ENCODE measurements at places on chromosomes 1 and 21.
A peak's percentile ranks its signal among the peaks of the same experiment; 100 is the strongest.

DNA sequence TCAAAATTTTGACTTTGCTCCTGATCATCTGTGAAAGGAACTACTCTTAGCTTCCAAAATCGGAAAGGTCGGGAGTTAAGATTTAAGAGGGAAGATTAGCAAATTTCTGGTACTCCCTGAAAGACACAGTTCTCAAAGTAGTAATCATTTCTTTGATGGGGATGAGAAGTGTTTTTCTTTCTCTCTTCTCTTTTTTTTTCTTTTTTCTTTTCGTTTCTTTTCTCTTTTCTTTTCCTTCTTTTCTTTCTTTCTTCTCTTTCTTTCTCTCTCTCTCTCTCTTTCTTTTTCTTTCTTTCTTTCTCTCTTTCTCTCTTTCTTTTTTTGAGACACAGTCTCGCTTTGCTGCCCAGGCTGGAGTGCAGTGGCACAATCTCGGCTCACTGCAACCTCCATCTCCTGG is 5.1 kb upstream of the RAB29 start:
- DNase-seq: no peak

DNA sequence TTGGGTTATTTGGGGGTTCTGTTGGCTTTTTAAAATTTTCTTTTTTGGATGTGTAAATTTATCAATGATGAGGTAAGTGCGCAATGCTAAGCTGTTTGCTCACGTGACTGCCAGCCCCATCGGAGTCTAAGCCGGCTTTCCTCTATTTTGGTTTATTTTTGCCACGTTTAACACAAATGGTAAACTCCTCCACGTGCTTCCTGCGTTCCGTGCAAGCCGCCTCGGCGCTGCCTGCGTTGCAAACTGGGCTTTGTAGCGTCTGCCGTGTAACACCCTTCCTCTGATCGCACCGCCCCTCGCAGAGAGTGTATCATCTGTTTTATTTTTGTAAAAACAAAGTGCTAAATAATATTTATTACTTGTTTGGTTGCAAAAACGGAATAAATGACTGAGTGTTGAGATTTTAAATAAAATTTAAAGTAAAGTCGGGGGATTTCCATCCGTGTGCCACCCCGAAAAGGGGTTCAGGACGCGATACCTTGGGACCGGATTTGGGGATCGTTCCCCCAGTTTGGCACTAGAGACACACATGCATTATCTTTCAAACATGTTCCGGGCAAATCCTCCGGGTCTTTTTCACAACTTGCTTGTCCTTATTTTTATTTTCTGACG is 3.1 kb downstream of the OLIG2 start:
- no peak for DNase-seq

GRCh38 chr21:42614396-42614795 is 39.0 kb upstream of the PDE9A start:
- peak; percentile 22 for DNase-seq

DNA sequence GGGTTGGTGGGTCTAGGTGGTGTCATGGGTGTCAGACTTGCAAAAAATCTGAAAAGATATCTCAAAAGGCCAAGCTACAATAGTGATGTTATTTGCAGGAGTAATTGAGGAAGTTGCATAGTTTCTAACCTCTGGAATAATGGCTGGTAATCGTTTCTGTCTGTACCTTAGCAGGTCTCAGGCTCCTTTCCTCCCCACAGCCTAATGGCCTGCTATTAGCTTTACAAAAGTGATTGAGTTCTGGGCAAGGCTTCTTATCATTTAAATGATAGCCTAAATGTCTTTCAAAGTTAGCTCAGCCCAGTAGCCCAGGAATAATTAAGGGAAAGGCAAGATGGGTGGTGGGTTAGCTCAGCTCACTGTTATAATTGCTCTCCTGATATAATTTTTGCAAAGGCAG is 37.7 kb upstream of the IGSF5 start:
- DNase-seq: no peak

- no peak for DNase-seq
Observed at GRCh38 chr1:1307261-1307922, 338 bp downstream of the ACAP3 start.

DNA sequence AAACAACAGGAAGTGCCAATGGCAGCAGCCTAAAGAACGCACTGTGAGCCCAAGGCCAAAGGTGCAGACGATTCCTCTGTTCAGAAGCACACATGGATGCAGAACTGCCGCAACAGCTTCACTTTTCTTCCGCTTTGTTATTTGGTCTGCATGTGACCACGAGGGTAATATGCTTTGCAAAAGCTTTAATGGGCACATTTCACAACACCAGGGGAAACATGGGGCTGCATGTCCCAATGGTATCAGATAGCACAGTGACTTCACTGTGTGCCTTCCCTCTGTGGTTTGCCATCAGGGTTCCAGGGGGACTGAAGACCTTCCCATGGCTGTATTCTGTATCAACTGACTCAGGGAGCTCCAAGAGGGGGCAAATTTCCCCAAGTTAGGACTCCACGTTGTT is 28.3 kb downstream of the THAP3 start:
- no peak for DNase-seq

DNA sequence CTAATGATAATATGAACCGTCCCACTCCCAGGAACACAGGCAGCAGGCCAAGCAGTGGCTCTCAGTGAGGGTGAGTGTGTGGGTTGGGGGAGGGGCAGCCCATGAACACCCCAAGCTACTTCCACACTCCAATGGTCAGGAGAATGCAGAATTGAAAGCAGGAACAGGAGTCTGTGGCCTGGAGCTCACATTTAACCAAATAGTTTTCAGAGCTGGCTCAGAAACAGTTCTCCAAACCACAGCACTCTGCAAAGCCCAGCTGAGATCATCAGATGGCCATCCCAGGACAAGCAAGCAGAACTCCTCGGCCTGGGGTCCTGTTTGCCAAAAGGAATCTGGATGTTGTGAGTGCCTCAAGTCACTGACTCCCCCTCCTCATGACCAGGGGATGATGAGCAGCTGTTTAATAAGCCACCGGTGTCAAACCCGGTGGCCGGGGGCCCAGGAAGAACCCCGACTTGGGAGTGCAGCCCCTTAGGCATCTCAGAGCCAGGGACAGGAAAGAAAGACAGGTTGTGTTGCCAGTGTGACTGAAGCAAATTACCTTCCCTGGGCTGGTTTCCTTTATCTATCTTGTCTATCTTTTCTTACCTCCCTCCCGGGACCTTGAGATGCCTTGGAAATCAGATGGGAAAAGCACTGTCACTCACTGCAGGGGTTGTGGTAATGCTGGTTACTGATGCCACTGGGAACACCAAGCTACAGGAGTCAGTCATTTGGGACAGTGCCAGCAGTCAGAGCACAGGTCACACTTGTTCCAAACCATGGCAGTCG is 20.4 kb downstream of the DEGS1 start:
- no peak for DNase-seq

DNA sequence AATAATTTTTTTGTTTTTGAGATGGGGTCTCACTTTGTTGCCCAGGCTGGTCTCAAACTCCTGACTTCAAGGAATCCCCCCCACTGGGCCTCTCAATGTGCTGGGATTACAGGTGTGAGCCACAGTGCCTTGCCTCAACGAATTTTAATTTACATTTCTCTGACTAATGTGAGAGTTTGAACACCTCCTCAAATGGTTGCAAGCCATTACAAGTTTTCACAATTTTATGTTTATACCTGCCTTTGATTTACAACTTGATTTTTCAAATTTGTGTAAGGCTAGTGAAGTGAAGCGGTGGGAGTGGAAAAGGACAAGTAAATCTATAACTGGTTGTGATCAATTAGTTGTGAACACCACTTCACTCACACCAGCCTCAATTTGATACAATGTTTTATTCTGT is 8.9 kb upstream of the RHBDL2 start:
- no peak for DNase-seq

- no peak for DNase-seq
Observed at GRCh38 chr1:47871799-47872353, 125.3 kb downstream of the TRABD2B start.

DNA sequence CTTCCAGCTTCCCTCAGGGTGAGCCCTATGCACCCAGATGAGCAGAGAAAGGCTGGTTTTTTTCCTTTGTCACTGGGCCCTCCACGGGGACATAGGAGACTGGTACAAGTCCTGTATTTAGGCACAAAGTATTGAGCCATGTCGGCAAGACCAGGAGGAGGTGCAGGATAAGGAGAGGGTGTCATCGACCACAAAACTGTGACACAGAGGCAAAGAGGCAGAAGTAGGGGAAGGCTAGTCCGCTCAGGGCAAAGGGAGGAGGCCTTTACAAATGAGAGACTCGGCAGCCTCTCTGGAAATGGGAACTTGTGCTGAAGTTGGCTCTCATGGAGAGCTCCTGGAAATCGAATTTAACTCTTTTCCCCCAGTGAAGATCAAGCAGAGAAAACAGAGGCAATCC is 70.7 kb upstream of the CAMK1G start:
- DNase-seq: no peak

GRCh38 chr1:13697738-13698137 is 2.2 kb upstream of the PRDM2 start:
- DNase-seq: no peak

DNA sequence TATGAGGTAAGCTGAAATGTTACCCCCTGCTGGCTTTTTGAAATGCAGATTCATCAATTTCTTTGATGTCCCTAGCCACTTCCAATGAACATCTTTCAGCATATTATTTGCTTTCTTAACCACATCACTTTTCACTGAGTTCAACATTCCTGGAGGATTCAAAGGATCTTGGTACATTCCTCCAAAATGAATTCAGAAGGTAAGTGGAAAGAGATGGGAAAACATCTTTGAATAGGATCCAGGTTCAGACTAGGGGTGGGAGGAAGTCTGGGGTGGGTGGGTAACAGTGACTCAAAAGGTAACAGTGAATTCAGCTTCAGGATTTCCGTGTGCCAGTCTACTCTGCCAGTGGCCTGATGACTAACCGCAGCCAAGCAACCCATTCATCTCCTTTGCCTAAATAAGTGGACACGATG is 180.7 kb downstream of the ZC3H11B start:
- no peak for DNase-seq

GRCh38 chr21:41269535-41269934 is 47.1 kb upstream of the FAM3B start:
- no peak for DNase-seq

DNA sequence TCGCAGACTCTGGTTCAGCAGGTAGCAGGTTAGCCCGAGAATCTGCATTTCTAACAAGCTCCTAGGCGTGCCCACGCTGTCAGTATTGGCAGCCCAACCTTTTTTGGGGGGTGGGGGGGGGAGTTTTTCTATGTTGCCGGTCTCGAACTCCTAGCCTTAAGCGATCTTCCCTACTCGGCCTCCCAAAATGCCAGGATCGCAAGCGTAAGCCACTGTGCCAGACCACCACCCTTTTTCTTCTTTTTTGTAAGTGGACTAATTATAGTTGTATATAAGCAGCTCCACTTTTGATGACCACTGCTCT is 480 bp upstream of the MIS18A start:
- DNase-seq: no peak

- no peak for DNase-seq
Observed at GRCh38 chr1:207672522-207673130, 27.7 kb downstream of the CR1L start.

GRCh38 chr1:2556678-2557481 is 709 bp downstream of the TNFRSF14 start:
- DNase-seq: no peak

DNA sequence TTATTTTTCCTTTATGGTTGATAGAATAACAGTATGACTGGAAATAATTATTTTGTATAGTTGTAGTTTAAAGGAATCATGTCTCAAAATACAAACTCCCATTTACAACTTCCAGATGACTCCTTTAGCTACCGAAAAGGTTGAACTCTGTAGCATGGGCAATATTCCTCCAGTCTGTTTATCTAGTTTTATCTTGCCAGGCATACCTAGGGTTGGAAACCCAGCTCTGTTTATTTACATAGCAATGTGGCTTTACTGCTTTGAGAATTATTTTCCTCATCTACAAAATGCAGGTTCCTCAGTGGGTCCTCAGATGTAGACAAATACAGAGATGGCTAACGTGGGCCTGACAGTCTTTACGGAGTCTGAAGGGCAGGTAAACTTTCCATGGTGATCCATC is 51.1 kb downstream of the C8A start:
- DNase-seq: no peak

GRCh38 chr1:153612755-153613331 is at the start of gene S100A16:
Gene S100A16, minus strand, starts transcription at chr1:153613137. Its CDS starts 4,986 bp downstream, at chr1:153608151.
- DNase-seq: no peak

DNA sequence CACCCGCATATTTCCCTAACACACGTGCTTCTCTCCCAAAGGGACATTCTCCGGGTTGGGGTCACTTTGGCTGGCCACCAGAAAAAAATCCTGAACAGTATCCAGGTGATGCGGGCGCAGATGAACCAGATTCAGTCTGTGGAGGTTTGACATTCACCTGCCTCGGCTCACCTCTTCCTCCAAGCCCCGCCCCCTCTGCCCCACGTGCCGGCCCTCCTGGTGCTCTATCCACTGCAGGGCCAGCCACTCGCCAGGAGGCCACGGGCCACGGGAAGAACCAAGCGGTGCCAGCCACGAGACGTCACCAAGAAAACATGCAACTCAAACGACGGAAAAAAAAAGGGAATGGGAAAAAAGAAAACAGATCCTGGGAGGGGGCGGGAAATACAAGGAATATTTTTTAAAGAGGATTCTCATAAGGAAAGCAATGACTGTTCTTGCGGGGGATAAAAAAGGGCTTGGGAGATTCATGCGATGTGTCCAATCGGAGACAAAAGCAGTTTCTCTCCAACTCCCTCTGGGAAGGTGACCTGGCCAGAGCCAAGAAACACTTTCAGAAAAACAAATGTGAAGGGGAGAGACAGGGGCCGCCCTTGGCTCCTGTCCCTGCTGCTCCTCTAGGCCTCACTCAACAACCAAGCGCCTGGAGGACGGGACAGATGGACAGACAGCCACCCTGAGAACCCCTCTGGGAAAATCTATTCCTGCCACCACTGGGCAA is 59.1 kb downstream of the LACTBL1 start:
- no peak for DNase-seq

DNA sequence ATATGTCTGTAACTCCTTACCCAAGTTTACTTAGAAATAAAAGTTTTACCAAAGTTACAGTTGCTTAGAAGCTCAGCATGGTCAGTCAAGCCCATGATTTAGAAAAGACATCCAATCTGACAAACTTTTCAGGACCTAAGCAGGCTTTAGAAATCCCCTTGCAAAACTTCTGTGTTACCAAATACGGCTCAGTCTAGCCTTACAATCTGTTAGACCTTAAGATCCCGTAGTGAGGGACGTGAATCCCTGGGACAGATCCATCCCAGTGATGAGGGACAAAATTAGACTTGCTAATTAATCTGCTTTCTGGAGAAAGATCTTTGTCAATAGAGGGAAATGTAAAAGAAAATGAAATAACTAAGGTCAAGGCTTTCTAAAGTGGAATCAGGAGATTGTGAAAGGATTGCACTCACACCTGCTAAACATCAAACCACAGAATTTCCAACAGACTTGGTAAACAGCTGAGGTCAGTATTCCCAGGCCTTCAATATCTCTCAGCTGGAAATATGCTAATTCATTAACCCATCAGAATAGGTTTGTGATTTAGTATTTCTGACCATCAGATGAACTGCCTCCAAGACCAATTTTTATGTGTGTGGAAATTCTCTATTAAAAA is 375.3 kb downstream of the DUSP10 start:
- no peak for DNase-seq
